ENCODE measurements at places on chromosomes 3 and 15.
A peak's percentile ranks its signal among the peaks of the same experiment; 100 is the strongest.

DNA sequence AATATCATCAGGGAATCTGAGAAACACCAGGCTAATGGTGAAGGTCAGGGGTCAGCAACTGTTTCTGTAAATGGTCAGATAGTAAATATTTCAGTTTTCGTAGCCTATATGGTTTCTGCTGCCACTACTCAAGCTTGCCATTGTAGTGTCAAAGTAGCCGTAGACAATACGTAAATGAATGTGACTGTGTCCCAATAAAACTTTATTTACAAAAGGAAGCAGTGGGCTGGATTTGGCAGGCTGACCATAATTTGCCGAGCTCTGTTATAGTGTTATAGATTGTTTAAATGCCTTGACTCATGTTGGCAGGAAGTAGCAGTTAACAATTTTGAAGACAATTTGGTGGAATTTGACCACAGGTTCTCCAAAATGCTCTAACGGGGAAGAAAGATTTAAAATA, 548.2 kb downstream of the FOXP1 start:
- DNase-seq, result no peak

DNA sequence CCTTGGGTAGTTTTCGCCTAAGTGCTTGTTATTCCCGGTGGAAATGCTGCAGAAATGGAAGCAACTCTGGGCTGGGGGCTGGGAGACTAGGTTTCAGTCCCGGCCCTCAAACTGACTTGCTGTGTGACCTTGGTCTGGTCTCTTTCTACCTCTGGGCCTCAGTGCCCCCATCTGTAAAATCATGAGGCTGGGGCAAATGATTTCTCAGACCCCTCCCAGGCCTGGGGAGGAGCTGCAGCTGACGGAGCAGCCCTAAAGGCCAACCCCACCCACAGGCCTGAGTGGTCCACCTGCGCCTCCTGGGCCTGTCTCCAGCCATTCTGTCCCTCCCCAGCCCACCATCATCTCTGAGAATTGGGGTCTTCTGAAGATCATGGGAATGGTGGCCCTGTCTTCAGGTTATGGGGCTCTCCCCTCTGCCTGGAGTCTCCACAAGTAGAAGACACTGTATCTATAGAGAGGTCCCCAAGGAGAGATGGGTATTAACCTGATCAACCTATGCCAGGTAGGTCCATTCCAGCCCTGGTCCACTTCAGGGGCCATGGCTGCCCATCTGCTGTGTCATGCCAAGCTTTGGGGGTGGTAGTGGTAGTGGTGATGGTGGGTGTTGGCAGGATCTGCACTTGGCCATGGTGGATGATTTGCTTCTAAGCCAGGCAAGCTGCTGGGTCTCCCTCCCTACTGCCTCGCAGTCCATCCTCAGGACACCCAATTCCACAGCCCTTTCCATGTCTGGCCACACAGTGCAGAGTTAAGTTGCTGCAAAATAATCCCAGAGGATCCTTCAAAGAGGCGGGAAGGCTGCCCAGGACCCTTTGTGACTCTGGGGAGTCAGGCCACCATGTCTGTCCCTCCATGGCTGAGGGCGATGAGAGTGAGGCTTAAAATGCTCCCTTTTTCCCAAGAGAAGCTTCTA, 46.0 kb downstream of the ITGA11 start:
- no peak for DNase-seq

- DNase-seq, result no peak
Observed at GRCh38 chr3:32424581-32425250, 33.1 kb downstream of the CMTM7 start.

GRCh38 chr15:33111041-33111451, 83.5 kb downstream of the FMN1 start:
- no peak for DNase-seq

DNA sequence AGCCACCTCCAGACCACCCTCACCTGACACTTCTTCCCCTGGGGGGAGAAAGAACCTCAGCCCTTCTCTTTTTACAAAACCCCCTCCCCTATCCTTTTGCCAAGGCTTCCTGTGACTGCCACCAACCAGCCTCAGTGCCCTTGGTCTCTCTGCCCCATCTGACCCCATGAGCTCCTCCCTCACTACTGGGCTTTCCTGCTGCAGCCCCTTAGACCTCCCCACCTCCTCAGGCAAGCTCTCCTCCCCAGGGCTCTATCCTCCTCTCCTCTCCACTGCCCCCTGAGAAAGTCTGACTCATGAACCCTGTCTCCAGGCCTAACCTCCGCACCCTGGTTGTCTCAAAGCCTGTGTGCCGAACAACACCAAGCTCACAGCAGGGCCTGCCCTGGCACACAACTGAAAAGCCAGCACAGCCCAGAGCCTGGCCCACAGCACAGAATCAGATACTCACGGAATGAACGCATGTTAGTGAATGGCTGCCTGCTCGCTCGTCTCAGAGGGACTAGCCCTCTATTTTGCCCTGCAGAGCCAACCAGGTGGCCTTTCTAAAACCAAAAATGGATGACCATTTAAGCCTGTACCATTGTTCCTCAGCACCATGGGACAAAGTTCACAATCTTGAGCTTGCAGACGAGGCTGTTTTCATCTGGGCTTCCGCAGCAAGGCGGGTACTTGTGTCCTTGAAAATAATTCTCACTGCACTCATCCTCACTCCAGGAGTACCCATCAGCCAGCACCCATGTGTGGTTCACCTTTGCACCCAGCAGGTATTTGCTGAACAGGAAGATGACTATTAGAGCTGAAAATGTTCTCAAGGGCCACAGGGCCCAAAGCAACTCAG, 1.7 kb downstream of the CHDH start:
- DNase-seq, result no peak

- no peak for DNase-seq
Observed at GRCh38 chr3:174498638-174499037, 360.5 kb upstream of the NAALADL2 start.

GRCh38 chr15:67542420-67543347, at the start of gene MAP2K5:
MAP2K5 (plus strand) TSS chr15:67542703; CDS start chr15:67543336, 633 bp downstream.
- DNase-seq, result peak; percentile 89

DNA sequence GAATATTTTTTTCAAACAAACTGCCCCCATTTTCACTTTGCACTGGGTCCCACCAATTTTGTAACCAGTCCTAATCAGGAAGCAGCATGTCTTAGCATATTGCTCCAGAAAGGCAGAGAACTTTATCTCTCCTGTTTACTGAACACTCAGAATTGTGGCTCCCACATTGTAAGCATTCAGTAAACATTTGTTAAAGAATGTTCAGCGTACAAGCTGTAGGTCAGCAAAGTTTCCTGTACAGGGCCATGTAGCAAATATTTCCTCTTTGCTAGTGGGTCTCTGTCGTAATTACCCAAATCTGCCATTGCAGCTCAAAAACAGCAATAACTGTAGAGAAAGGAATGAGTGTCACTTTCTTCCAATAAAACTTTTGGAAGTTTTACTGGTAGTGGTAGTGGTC, 393.3 kb downstream of the GRM7 start:
- no peak for DNase-seq

GRCh38 chr15:59340325-59340724, 32.3 kb downstream of the MYO1E start:
- no peak for DNase-seq

GRCh38 chr3:188746291-188746783, 425.4 kb upstream of the TPRG1 start:
- DNase-seq, result no peak

GRCh38 chr3:52771334-52771681, 568 bp upstream of the NEK4 start:
- DNase-seq, result no peak

DNA sequence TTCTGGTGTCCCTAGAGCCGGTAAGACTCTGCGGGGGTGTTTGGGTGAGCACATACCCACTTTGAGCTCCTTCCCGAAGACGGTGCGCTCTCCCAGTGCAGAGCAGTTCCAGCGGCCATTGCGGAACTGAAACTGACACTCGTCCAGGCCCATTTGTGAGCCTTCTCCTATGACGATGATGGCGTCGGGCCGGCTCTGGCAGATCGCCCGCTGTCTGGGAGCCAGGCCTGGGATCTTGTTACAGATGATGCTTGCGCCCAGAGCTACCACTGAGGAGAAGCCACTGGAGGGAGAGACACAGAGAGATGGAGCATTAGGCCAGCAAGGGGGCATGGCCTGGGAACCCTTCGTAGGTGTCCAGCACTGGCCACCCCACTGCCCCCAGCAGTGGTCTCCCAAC, 5.0 kb downstream of the WNT7A start:
- no peak for DNase-seq

DNA sequence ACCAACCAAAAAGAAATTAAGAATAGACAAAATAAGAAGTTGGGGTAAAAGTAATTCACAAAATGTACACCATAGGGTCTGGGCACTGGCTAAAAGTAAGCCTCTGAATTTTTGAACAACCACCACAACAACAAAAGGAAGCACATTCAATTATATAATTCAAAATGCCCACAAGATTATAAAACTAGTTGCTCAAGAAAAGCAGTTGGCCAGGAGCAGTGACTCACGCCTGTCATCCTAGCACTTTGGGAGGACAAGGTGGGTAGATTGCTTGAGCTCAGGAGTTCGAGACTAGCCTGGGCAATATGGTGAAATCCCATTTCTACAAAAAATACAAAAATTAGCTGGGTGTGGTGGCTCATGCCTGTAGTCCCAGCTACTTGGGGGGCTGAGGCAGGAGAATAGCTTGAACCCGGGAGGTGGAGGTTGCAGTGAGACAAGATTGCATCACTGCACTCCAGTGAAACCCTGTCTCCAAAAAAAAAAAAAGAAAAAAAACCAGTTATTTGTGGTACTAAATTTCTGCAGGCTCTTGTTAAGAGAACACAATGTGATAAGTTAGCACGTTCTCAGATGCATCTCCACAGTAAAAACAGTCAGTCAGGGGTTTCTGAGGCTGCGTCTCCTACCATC, 6.6 kb upstream of the ATP11B start:
- no peak for DNase-seq

- no peak for DNase-seq
Observed at GRCh38 chr3:158273656-158274055, 163.8 kb downstream of the RSRC1 start.

- no peak for DNase-seq
Observed at GRCh38 chr3:119457246-119457645, 6.2 kb downstream of the TMEM39A start.

GRCh38 chr15:77186594-77187011, 115.7 kb upstream of the TSPAN3 start:
- no peak for DNase-seq

DNA sequence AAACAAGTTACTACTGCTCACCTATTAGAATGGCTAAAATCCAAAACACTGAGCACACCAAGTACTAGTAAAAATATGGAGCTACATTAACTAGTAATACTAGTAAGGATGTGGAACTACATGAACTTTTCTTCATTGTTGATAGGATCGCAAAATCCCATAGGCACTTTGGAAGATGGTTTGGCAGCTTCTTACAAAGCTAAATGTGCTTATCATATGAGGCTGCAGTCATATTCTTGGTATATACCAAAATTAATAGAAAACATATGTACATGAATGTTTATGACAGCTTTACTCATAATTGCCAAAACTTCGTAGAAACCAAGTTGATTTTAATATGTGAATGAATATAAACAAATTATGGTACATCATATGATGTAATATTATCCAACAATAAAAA, 366.8 kb upstream of the KCNMB2 start:
- no peak for DNase-seq

DNA sequence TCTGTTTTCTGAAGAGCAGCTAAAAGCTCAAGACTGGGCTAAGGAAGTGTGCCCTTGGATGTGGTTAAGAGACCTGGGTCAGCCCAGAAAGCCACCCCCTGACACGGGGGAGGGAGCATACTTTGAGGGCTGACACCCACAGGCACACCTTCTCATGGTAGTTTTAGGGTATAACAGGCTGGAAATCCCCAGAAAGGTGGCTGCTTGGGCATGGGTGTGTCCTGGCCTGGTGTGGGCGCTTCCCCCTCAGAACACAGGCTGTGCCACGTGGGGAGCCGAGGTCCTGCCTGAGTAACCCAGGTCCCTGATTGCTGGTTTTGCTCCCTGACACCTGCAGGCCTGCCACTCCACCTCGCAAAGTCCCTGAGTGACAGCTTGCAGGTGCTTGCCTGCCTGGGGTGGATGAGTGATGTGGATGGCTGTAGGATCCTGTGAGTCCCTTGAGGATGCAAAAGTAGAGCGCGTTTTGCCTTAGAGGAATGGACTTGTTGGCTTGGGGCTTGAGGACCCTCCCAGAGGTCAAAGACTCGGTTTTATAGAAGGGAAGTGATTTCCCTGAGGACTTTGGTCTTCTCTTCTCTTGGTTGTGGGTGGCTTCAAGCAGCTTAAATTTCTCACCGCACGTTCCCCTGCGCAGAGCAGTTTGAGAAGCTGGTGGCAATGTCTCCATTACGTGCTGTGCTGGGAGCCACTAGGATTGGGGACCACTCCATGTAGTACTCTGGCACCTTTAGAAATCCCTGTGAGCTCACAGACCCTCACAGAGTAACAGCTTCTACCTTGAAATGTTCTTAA, 94.4 kb downstream of the DNASE1L3 start:
- peak; percentile 41 for DNase-seq

DNA sequence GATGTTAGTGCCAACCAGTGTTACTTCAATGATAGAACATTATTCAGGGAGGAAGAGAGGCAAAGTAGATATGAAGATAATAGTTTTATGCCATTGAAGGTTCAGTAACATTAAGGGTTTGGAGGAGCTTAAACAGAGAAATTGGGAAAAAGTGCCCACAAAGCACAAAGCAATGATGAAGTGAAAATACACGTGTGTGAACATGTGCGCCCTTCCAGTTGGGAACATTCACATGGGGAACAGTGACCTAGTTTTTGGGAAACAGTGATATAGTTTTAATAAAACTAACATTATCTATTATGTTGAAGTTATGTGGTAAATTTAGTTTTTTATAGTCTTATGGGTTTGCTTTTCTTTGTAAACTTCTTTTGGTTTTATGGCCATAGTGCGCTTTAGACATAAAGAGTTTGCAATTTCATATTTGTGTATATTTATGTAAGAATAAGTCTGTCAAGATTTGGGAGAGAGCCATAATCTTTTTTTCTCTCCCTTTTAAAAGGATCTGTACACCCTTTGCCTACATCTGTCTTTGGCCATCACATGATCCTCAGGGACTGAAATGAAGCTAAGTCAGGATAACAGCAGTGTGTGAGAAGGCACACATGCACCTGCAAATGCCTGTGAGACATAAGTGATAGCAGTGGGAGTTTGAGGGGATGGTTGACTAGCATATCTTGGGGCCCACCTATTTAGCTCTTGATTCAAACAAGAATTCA, 450.3 kb upstream of the THRB start:
- DNase-seq, result no peak

- no peak for DNase-seq
Observed at GRCh38 chr3:32897981-32898623, 53.3 kb upstream of the CCR4 start.

- no peak for DNase-seq
Observed at GRCh38 chr3:72630327-72630968, 217.8 kb downstream of the SHQ1 start.

GRCh38 chr3:194688200-194688740, 2.6 kb downstream of the FAM43A start:
- DNase-seq, result peak; percentile 44

DNA sequence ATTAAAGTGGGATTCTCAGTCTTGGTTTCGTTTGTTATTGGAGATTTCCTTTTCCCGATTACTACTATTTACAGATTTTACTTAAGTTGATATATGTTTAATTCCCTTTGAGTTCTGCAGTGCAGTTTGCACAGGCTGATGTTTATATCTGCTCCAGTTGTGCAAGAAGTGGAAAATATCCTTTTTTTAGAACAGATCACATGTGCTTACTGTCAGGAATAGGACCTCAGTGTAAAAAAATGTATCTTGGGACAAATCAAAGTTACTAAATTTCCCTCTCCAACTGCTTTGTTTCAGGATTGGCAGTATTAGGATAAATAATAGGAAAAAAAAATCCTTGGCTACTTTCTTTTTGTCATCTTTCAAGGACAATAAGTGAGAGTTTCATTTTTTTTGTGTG, 6.9 kb downstream of the MITF start:
- DNase-seq, result no peak
